ENCODE measurements at places on chromosomes 7 and 10.

- DNase-seq = no peak
Observed at GRCh38 chr7:156751319-156751718, 110.7 kb downstream of the RNF32 start.

GRCh38 chr10:126661356-126661755 lies 9.1 kb downstream of the C10orf90 start:
- no peak for DNase-seq

- DNase-seq = no peak
Observed at GRCh38 chr10:107618504-107618994, 454.0 kb upstream of the SORCS1 start.

DNA sequence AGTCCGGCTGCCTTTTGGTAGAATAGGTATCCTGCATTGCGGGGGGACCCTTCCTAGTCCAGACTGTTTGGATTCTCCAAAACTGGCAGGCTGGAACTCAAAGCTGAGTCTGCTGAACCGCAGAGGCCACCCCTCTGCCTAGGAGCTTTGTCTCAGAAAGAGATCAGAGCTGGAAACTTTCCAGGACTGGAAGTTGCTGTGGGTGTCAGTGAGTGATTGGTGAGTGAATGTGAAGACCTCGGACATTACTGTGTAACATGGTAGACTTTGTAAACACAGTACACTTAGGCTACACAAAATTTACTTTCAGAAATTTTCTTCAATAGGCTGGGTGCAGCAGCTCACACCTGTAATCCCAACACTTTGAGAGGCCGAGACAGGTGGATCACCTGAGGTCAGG lies 103.8 kb downstream of the DNAJC1 start:
- DNase-seq = no peak

DNA sequence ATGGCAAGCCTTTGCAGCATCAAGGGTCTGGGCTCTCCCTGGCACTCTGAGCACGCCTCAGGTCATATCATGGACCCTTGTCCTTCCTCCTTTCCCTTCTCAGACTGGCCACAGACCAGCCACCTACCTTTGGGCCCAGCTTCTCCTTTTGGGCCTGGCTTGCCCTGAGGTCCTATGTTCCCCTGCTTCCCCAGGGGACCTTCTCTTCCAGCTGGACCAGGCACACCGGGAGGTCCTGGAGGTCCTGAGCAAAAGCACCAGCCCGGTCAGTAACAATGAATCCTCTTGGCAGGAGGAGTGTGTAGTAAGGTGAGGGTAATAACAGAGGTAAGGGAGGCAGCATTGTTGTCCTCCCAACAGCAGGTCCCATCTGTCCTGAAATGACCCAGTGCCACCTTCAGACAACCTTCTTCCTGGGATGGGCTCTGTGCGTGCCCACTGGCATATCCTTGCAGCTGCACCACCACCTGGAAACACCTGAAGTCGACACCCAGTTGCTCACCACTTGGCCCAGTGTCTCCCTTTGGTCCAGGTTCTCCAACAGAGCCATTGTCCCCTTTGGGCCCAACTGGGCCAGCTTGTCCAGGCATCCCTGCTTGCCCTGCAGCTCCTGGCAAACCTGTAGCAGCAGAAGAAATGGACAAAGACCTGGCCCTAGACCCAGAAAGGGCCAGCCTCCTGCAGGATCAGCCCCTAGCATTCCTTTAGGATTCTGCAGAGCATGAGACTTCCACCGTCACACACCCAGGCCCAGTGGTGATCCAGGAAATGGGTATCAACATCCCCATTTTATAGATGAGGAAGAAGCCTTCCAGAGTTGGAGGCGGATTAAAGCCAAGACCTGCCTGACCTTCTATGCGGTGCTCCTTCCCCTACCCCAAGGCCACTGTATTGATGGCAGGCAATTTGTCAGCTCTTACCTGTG lies 6.4 kb downstream of the SFTPD start:
- DNase-seq = no peak
